SW 1271 (cell line): ENCODE measurements at places on chromosomes 1 and 21.

DNA sequence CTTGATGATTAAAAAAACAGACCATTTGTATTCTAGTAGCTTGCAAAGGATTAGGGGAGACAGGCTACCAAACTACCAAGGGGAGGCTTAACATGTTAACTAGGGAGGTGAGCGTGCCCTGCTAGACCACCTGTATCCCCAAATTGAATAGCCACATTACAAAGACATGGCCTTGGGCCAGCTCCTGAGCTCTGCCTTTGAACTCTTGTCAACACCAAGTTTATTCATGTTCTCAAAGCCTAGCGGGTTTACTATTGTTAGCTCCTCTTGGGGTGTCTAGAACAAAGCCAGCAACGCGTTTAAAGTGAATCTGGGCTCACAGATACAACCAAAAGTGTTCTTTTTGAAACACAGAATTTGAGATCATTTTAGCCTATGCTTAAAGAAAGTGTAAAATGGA lies 36.3 kb downstream of the SMYD2 start:
- DNase-seq = no peak

- no peak for DNase-seq
Observed at GRCh38 chr1:248755517-248755916, at the start of gene LYPD8. Gene LYPD8 (minus strand): TSS chr1:248755759. CDS start chr1:248751081, 4,678 bp downstream.

DNA sequence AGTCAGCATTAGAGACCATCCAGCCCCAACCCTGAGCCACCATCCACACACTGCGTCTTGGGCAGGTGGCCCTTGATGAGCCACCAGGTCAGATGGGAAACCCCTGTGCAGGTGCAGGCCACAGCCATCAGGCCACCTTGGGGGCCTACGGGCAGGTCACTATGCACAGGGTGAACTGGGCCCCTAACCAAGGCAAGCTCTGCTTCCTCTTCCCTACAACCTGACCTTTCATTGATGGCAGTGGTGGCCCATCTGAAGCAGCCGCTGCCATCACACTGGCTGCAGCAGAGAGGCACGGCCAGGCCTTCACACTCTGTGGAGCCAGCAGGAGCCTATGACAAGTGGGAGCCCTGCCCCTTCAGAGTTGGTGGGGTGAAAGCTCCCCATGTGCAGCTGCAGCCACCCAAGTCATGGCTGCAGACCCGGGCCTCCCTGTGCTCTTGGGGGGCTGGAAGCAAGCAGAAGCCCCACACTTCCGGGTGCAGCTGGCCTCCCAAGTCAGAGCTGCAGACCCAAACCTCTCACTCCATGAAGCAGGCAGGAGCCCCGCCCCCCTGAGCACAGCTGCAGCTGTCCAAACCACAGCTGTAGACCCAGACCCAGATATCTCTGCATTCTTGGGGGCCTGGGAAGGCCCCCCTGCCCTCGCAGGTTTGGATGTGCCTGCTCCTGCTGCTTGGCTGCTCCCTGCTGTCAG lies 681.5 kb downstream of the MATN1 start:
- no peak for DNase-seq

GRCh38 chr21:41497788-41498187 lies 10.2 kb downstream of the TMPRSS2 start:
- DNase-seq = no peak

- DNase-seq = no peak
Observed at GRCh38 chr1:244350027-244350426, 101.7 kb downstream of the ADSS2 start.

DNA sequence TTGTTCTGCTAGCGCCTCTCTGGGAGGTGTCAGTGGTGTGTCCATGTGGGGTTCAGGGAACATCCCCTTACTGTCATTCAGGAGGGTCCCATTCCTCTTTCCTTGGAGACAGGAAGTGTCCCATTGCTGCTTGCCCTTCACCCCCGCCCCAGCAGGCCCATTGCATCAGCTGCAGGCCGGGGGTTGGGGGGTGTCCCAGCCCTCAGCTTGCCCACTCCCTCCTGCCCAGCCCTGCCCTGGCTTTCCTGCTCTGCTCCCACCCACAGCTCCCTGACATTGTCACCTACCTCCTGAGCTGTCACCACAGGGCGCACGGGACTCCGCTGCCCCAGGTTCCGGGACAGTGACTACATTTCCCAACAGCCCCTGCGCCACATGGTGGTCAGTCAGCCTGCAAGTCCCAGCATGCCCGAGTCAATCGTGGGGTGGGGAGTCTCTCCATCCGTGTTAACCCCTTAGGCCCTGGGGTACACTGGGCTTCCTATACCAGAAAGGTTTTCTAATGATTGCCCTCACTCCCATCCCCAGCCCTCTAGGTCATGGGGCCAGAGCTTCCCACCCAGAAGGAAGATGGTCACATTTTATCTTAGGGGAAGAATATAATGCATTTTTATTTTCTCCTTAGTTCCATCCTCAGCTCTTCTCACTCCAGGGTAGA lies at the start of gene INPP5B:
TSS of gene INPP5B (minus strand) at position 351 of the 658 bp plus-strand sequence. CDS start 745 bp downstream, outside the sequence.
- DNase-seq = no peak

- DNase-seq = no peak
Observed at GRCh38 chr1:214657299-214657698, 54.3 kb downstream of the CENPF start.

GRCh38 chr1:53638360-53639035 lies 100.5 kb downstream of the GLIS1 start:
- no peak for DNase-seq

- DNase-seq = no peak
Observed at GRCh38 chr1:228360533-228361313, 45.9 kb downstream of the TRIM11 start.

GRCh38 chr21:17476006-17476405 lies 36.8 kb upstream of the CXADR start:
- no peak for DNase-seq

DNA sequence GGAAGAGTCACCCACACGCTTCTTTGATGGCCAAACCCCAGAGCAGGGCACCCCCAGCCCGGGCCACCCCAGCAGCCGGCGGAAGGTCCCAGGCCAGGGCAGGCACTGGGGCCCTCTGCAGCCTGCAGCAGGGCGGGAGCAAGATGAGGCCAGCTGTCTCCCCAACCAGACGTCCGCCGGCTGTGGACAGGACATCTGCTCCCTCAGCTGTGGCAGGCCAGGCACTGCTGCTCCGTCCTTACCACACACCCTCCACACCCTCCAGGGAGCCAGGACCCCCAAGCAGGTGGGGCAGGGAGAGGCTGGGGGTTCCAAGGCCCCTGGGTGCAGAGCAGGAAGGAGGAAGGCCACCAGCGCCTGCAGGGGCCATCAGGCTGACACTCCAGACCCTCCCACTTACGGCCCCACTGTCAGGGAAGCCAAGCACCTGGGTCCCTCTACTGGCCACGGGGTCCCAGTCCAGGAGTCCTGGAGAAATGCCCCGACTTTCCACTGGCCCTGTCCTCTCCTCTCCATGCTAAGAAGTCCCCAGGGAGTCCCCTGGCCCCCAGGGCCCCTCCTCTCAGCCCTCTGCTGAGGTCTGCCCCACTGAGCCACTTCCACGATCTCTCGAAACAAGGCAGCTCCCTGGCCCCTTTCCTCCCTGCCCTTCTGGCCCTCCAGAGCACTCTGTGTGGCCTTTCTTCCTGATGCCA lies 5.6 kb downstream of the WNT9A start:
- no peak for DNase-seq

- DNase-seq = no peak
Observed at GRCh38 chr1:231274119-231274825, 33.3 kb downstream of the GNPAT start.
